NCI-H510A (cell line): ENCODE measurements at places on chromosomes 13 and 19.

DNA sequence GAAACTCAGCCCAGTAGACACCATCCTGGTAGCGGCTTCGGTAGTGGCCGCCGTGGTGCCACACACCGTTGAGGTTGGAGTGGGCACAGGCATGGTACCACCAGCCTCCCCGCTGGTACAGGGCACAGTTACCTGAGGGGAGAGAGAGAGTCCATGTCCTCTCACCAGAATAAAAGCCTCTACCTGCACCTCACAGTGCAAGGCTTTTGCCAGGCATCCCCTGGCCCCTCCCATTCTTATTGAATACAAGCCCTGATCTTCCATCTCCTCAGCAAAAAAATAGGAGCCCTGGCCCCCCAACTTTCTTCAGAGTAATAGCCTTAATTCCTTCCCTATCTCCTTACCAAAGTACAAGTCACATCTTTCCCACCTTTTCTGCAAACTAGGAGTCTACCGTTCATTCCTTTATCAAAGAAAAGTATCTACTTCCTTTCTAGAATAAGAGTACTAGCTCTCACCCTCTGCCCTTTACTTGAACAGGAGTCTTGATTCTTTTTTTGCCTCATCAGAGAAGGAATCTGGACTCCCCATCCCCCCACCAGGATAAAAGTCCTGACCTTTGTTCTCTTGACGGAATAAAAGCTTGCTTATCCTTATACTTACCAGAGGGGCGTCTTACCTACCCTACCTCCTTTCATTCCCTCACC, 6.7 kb downstream of the SHFL start:
- DNase-seq: no peak

- DNase-seq: no peak
Observed at GRCh38 chr19:11321191-11322126, 18.0 kb downstream of the RAB3D start.

DNA sequence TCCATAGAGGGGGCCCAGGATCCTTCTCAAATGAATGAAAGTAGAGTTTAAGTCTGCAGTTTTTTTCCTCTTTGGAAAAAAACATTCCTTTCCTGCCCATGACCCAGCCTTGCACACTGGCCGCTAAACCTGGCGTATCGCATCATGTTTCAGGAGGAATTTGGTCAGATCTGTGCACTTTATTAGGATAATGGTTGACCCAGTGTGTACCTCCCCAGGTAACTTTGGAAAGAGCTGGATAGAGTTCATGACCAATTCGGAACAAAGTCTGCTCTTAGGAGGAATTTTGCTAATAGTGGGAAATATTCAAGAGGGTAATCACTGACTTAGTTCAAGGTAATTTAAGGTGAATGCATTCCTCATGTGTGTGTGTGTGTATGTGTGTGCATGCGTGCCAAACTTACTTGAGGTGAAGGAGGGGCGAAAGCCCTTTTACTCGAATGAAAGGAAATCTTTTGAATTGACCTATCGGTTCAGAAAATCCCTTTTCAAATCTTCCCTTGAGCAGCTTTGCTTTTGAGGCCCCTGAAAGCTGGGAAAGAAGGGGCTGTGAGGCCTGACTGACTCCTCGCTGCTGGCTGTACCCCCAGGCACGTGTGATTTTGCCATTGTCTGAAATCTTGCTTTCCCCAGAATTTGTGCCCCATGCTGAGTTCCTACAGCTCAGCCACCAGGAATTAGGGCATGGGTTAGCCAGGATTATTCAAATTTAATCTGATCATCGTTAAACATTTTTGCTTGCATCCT, 46.3 kb downstream of the SIPA1L3 start:
- DNase-seq: no peak

- no peak for DNase-seq
Observed at GRCh38 chr19:17966550-17967256, at the start of gene KCNN1. Gene KCNN1, plus strand, starts transcription at chr19:17967107. Its CDS starts 6,782 bp downstream, at chr19:17973889.

GRCh38 chr19:55252760-55253663, 5.8 kb downstream of the PPP6R1 start:
- DNase-seq: no peak

DNA sequence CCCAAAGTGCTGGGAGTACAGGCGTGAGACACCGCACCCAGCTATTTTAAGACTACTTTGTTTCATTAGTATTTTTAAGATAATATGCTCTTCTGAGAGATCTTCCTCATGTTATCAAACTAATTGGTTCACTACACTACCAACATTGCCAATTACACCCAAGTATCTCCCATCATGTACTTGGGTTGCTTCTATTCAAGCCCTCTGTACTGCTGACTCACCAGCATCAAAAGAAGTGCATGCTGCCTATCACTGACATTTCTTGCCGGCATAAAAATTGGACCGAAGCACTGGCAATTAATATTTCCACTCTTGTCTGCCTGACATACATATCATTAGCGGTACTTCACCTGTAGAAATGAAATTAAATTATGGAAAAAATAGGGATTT, 164.2 kb upstream of the NBEA start:
- DNase-seq: no peak
